ENCODE measurements at places on chromosomes 12 and 14. TPM values are rescaled to one million over a fixed set of nuclear protein-coding genes. Genes with fewer than 3 reads are reported as not detected.

Gene RASSF3
- 13.5 TPM for total RNA-seq

Gene FAM181A
- total RNA-seq, result not detected

Gene BEST3
- total RNA-seq, result 1.3 TPM

Gene ACRBP
- 0.78 TPM for total RNA-seq

Gene TAS2R50
- total RNA-seq, result 3.1 TPM

Gene CAPZA3
- total RNA-seq, result not detected

Gene TSPAN19
- not detected for total RNA-seq

GRCh38 chr14:92861856-92862745 is 60.8 kb upstream of the CHGA start:
- no peak for DNase-seq
- no peaks in the 10 kb centered on the region for H3K27me3 ChIP-seq
- no peaks in the 10 kb centered on the region for H3K4me1 ChIP-seq
- H3K36me3 ChIP-seq, result no peaks in the 10 kb centered on the region
- H3K27ac ChIP-seq, result no peak overlapping the region
- H3K4me3 ChIP-seq, result no peak overlapping the region

DNA sequence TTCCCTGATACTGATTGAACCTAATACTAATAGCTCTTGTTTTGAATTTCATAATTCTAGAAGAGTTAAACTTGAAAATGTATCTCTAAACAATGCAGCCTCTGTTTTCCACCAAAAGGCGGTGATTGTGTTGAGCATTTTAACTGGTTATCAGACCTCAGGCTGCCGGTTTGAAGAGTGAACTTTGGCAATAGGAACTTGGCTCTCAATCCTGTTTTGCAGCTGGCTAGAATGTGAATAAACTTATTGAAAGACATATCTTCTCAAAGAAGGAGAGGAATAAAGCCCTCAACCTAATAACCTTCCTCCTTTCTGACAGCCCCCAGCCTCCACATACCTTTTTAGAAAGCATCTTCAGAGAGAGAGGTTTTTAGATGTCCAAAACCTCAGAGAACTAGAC is 105.4 kb downstream of the SRGAP1 start:
- peaks cover 28% of the 10 kb centered on the region for H3K4me1 ChIP-seq
- H3K27ac ChIP-seq, result peak overlapping the region; percentile 58
- DNase-seq, result peak; percentile 59
- no peak overlapping the region for H3K4me3 ChIP-seq
- no peaks in the 10 kb centered on the region for H3K27me3 ChIP-seq

DNA sequence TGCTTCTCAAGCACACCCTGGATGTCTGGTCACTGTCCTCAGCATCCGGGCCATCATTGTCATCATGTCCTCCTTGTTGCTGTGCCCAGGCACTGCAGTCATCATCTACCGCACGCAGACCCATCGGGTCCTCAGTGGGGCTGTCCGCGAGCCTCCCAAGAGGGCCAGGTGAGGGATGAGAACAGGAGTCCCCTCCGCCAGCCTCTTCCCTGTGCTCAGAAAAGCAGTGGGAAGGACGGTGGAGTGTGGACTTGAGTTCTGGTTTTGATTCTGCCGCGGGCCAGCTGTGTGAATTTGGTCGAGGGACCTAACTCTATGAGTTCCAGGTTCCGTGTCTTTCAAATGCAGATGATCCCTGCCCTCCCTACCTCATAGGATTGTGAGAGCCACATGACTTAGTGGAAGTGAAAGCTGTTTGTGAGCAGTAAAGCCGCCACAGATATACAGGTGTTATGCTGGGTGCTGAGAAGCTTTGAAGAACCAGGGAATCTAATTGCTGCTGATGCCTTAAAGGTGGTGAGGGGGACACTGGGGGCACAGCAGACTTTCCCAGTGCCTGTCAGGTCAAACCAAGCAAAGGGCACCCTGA is 122.9 kb upstream of the RAP1B start:
- H3K27ac ChIP-seq, result no peak overlapping the region
- H3K36me3 ChIP-seq, result no peaks in the 10 kb centered on the region
- H3K4me1 ChIP-seq, result no peaks in the 10 kb centered on the region
- no peak overlapping the region for H3K4me3 ChIP-seq
- no peak for DNase-seq

DNA sequence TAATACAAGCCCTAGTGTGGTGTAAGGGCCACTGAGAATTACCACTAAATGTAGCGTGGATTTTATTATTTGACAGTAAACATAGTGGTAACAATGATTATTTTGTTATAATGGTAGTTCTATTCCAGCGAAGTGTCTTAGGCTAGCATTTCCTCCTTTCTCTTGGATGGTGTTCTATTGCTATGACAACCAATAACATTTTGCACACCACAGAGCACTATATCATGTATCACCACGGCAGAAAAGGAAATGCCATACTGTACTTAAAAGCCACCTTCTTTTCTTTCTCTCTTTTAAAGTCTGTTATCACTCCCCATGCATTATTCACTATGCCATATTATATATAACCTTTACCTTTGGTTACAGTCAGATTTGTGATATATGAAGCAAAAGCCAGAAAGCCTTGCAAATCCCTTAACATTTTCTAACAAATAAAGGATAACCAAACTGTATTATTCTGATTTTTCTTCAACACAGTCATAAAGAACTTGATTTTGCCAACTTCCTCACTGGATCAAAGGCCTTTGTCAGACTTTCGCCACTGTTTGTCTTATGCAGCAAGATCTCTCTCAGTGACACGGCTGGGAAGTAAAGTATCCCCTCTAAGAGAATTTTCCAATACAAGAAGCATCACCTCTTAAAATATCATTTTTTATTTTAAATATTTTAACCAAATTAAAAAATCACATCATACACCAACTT is 195.8 kb downstream of the FOXN3 start:
- no peak overlapping the region for H3K4me3 ChIP-seq
- no peaks in the 10 kb centered on the region for H3K27me3 ChIP-seq
- no peak for DNase-seq
- no peak overlapping the region for H3K27ac ChIP-seq
- H3K36me3 ChIP-seq, result no peaks in the 10 kb centered on the region

DNA sequence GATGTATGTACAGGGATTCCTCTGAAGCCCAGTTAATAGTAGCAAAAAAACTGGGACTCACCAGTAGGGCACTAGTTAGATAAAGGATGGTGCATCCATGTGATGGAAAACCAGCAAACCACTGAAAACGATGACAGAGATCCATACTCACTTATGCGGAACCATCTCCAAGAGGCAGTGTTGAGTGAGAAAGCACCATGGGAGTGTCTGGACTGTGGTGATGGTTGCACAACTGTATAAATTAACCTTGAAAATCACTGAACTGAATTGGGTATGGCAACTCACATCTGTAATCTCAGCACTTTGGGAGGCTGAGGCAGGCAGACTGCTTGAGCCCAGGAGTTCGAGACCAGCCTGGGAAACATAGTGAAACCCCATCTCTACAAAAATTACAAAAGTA is 53.6 kb upstream of the ZFP36L1 start:
- H3K36me3 ChIP-seq, result no peaks in the 10 kb centered on the region
- no peak overlapping the region for H3K27ac ChIP-seq
- H3K4me1 ChIP-seq, result peaks cover 18% of the 10 kb centered on the region

GRCh38 chr12:76890151-76891143 is 11.6 kb upstream of the CSRP2 start:
- no peak overlapping the region for H3K4me3 ChIP-seq
- DNase-seq, result no peak
- H3K27ac ChIP-seq, result no peak overlapping the region
- H3K4me1 ChIP-seq, result no peaks in the 10 kb centered on the region
- H3K36me3 ChIP-seq, result no peaks in the 10 kb centered on the region

- no peak overlapping the region for H3K4me3 ChIP-seq
Measured at GRCh38 chr12:122147514-122148290, 26.3 kb downstream of the IL31 start.

DNA sequence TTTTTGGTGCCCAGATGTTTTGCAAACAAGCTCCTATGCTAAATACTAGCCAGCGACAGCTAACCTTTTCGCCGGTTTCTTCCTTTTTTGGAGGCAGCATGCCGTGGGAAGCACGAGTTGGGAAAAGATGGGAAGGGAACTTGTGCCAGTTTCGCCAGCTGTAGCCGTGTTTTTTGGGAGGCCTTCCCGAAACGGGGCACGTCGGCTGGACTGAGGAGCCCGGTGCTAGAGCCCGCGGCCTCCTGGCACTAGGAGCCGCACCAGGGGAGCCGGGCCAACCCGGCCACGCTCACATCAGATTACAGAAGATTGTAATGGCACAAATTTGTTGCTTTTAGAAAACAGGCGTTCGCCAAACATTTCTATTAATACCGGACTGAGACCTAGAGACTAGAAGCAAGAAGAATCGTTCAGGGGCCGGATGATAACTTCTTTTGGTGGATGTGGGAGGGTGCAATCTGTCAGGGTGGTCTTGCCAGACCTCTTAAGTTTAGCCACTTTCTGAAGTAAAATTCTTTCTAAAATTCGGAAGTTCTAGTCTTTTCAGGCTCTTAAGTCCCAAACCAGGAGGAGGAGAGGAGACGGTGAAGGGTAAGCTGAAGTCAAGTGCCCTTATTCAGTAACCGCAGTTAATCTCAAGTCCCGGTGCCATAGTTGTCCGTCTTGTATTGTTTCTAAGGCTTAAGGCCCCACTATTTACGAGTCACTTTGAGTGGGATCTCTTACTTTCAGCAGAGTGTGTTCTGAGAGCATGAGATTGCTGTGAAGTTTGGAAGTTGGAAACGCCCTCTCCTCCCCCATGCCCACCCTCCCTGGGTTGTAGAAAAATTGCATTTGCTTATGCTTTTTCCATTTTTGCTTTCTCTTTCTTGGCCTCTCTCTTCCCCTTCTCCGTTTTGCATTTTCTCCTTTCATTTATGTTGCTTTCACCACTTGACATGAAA is 1.3 kb downstream of the RASSF3 start:
- H3K27me3 ChIP-seq, result no peaks in the 10 kb centered on the region
- peak overlapping the region; percentile 86 for H3K27ac ChIP-seq
- peak overlapping the region; percentile 97 for H3K4me3 ChIP-seq
- H3K36me3 ChIP-seq, result no peaks in the 10 kb centered on the region

- no peak overlapping the region for H3K4me3 ChIP-seq
- H3K27me3 ChIP-seq, result no peaks in the 10 kb centered on the region
- no peaks in the 10 kb centered on the region for H3K4me1 ChIP-seq
- DNase-seq, result no peak
- no peak overlapping the region for H3K27ac ChIP-seq
Measured at GRCh38 chr14:71508901-71509300, 423.3 kb upstream of the RGS6 start.

GRCh38 chr12:81627336-81628189 is 131.6 kb downstream of the PPFIA2 start:
- no peak for DNase-seq
- H3K4me1 ChIP-seq, result no peaks in the 10 kb centered on the region
- no peaks in the 10 kb centered on the region for H3K36me3 ChIP-seq
- no peak overlapping the region for H3K27ac ChIP-seq
- H3K4me3 ChIP-seq, result no peak overlapping the region
- H3K27me3 ChIP-seq, result no peaks in the 10 kb centered on the region

- H3K36me3 ChIP-seq, result no peaks in the 10 kb centered on the region
- no peak overlapping the region for H3K4me3 ChIP-seq
- DNase-seq, result no peak
- no peak overlapping the region for H3K27ac ChIP-seq
- H3K4me1 ChIP-seq, result peaks cover 9% of the 10 kb centered on the region
Measured at GRCh38 chr12:93698307-93699092, 21.3 kb downstream of the CRADD start.

- DNase-seq, result no peak
- H3K4me3 ChIP-seq, result no peak overlapping the region
- H3K36me3 ChIP-seq, result no peaks in the 10 kb centered on the region
- no peaks in the 10 kb centered on the region for H3K27me3 ChIP-seq
- H3K4me1 ChIP-seq, result peaks cover 19% of the 10 kb centered on the region
- H3K27ac ChIP-seq, result no peak overlapping the region
Measured at GRCh38 chr12:62599854-62600437, 133.3 kb downstream of the MON2 start.

- no peak overlapping the region for H3K4me3 ChIP-seq
- H3K27me3 ChIP-seq, result no peaks in the 10 kb centered on the region
- H3K4me1 ChIP-seq, result no peaks in the 10 kb centered on the region
Measured at GRCh38 chr12:33752854-33753253, 269.4 kb upstream of the ALG10 start.

GRCh38 chr12:128969480-128970055 is 116.3 kb downstream of the GLT1D1 start:
- H3K4me1 ChIP-seq, result no peaks in the 10 kb centered on the region
- DNase-seq, result peak; percentile 15
- H3K27me3 ChIP-seq, result no peaks in the 10 kb centered on the region
- H3K27ac ChIP-seq, result no peak overlapping the region
- H3K4me3 ChIP-seq, result no peak overlapping the region

DNA sequence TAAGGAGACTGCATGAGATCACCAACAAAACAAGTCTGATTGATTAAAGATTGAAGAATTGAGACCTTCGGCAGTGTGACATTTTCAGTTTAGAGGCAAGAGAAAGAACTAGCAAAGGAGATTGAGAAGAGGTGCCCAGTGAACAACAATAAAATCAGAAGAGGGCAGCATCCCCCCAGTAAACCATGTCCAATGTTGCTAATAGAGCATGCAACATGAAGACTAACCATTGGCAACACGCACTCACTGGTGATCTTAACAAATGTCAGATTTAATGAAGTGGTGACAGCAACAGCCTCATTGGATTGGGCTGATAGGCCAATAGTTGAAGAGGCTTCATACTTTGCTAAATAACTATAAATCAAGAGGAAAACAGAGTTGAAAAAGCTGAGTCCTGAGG is 20.7 kb upstream of the TAS2R14 start:
- no peaks in the 10 kb centered on the region for H3K36me3 ChIP-seq
- H3K4me3 ChIP-seq, result no peak overlapping the region
- H3K4me1 ChIP-seq, result no peaks in the 10 kb centered on the region
- no peak for DNase-seq
- no peaks in the 10 kb centered on the region for H3K27me3 ChIP-seq
- H3K27ac ChIP-seq, result no peak overlapping the region

DNA sequence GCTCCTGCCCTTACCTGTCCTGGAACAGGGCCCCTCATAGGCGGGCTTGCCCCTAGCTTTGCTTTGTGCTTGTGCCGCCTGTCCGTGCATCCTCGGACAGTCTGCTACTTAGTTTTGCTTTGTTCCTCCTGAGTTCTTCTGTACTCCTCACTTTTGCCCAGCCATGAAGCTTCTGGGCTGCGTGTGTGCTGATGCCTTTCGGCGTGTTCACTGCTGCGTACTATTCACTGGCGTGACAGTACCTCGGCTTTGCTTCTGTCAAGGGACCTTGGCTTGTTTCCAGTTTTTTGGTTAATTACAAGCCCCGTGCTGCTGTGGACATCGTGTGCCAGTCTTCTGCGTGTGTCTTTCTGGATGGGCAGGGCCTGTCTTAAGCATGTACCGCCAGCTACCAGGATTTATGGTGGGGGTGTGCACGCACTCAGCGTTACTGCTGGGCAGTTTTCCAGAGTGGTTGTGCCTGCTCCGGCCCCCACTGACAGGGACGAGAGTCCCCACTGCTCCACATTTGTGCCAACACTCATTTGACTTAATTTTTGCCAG is 2.5 kb downstream of the PACS2 start:
- H3K27me3 ChIP-seq, result no peaks in the 10 kb centered on the region
- no peak overlapping the region for H3K4me3 ChIP-seq
- H3K4me1 ChIP-seq, result peaks cover 38% of the 10 kb centered on the region

DNA sequence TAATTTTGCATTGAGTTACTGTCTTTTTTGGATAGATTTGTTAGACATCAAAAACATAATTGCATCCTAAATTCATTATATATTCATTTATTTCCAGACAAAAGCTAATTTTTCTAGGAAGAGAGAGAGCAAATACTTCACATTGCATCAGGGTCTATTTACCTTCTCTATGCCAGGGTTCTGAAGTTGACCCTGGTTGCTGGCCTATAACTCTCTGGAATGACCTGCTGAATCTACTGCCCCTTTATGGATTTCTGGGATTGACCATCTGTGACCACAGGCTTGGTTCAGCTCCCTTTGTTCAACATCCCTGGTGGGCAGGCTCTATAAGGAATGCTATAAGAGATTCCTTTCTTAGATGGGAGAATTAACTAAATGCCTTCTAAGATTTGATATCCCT is 414.8 kb upstream of the STXBP6 start:
- H3K4me1 ChIP-seq, result no peaks in the 10 kb centered on the region
- H3K4me3 ChIP-seq, result no peak overlapping the region
- no peaks in the 10 kb centered on the region for H3K36me3 ChIP-seq
- no peaks in the 10 kb centered on the region for H3K27me3 ChIP-seq
- no peak for DNase-seq
- H3K27ac ChIP-seq, result no peak overlapping the region
